AG09319 (cell line): ENCODE measurements at places on chromosomes 7 and 10.

DNA sequence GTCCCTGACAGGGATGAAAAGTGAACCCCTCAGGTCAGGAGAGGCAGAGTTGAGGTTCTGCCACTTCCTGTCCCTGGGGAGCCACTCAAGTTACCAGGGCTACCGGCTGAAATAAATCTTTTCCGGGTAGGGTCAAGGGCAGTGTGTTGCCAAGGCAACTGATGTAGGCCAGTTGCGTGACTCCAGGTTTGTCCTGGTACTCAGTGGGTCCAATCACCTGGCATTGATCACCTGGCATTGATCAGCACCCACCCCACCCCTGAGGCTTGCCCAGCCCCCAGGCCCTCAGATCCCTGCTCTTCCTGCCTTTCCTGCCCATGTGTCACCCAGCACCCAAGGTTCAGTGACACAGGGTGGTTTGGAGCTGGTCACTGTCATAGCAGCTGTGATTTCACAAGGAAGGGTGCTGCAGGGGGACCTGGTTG lies 5.9 kb downstream of the SAP25 start:
- no peak for DNase-seq

GRCh38 chr10:3118641-3119091 lies 51.3 kb downstream of the PFKP start:
- no peak for DNase-seq

DNA sequence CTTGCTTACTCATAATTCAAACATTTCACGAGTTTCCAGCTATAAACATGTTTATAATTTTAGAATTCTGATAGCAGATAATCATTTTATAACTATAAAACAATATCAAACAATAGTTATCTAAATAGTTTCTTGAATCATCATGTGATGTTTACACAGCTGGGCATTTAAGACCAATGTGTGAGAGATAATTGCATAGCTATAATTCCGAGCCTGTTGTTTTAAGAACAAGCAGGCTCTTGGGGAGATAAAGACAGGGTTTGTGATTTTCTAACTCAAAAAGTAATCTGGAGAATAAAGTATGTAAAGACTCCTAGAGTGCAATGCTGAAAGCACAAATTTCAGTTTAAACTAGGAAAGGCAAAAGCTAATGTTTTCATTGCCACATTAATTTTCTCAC lies 331.2 kb downstream of the LRRTM3 start:
- no peak for DNase-seq

- no peak for DNase-seq
Measured at GRCh38 chr7:36062154-36062815, 90.8 kb upstream of the EEPD1 start.

DNA sequence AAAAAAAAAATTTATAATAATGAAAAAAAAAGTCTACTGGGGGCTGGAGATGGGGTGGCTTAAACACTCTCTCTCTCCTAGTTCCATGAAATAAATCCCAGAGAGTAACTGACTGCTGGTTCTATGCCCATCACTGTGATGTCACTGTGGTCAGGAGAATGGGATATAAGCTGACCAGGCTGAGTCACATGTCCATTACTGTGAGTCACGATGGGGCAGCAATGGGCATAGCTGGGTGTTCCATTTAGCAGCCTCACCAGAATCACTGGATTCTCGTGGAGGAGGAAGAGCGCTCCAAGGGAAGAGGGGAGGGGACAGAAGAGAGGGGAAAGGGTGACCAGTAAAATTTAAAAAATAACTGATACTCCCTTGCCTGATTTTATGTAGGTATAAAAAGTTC lies 37.1 kb downstream of the MASTL start:
- peak; percentile 51 for DNase-seq

GRCh38 chr10:33612551-33612950 lies 278.1 kb upstream of the NRP1 start:
- peak; percentile 49 for DNase-seq

GRCh38 chr10:113084031-113084430 lies 134.0 kb downstream of the TCF7L2 start:
- DNase-seq = no peak

GRCh38 chr7:30224511-30225062 lies 59.8 kb upstream of the ZNRF2 start:
- no peak for DNase-seq

- DNase-seq = no peak
Measured at GRCh38 chr7:11751315-11751714, 80.7 kb downstream of the THSD7A start.

GRCh38 chr7:114710499-114710898 lies 211.4 kb upstream of the MDFIC start:
- no peak for DNase-seq

GRCh38 chr7:34758111-34758601 lies 100.1 kb downstream of the NPSR1 start:
- DNase-seq = no peak

GRCh38 chr7:102933763-102934162 lies 21.0 kb downstream of the LRRC17 start:
- DNase-seq = peak; percentile 93

- peak; percentile 69 for DNase-seq
Measured at GRCh38 chr7:2018569-2019460, 213.9 kb downstream of the MAD1L1 start.

DNA sequence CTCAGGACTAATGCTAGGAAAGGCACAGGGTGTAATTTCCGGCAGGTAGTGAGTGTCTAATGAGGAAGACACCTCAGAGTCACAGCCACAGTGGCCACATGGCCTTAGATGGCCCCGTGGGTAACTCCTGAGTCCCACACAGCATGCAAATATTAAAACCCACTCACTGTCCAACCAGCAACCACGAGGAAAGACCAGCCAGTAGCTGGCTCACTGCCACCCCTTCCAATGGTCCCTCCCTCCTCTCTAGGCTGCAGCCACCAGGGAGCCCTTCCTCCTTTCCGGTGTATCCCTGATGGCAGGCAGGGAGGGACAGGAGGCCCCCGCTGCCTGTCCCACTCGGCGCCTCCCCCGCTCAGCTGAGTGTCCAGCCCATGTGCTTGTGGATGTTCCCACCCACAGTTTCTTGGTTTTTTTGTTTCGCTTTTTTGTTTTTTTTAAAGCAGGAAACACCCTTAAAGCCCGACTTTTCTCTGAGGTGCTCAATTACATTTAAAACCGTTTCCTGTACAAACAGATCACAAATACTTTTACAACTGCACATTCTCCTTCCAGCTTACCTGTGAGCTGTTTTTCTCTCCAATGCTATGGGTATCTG lies 9.2 kb downstream of the BNIP3 start:
- no peak for DNase-seq

GRCh38 chr7:156423876-156424275 lies 216.7 kb upstream of the RNF32 start:
- no peak for DNase-seq

DNA sequence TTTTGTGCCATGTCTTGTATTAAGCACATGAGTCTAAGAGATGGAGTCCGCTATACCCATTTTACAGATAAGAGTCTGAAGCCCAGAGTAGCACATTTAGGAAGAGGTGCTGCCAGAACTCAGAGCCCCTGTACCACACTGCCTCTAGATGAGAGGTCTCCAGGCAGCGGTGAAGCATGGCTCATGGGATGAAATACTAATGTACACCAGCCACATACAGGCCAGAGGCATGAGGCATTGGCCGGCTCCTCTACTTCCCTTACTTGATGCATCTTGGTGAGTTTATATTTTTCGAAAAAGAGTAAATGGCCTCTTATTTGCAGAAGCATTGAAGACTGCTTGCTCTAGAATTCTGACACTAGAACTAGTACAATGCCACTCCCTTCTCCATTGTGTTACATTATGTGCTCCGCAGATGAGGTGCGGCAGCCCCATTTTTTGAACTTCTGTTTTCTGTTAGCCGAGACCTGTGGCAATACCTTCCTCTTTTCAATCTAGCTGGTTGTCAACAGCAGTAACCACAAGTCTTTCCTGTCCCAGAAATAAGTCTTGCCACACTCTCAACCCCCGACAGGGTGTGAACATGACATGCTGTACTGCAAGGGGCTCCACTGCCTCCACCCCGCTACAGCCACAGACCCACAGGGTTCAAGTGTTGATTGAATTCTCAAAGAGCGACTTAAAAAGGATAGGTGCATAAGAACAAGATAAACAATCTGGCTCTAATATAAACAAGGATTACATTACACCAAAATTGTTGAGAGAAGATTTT lies 145.3 kb downstream of the CELF2 start:
- no peak for DNase-seq

- DNase-seq = peak; percentile 34
Measured at GRCh38 chr7:47088329-47089067, 493.4 kb downstream of the TNS3 start.

DNA sequence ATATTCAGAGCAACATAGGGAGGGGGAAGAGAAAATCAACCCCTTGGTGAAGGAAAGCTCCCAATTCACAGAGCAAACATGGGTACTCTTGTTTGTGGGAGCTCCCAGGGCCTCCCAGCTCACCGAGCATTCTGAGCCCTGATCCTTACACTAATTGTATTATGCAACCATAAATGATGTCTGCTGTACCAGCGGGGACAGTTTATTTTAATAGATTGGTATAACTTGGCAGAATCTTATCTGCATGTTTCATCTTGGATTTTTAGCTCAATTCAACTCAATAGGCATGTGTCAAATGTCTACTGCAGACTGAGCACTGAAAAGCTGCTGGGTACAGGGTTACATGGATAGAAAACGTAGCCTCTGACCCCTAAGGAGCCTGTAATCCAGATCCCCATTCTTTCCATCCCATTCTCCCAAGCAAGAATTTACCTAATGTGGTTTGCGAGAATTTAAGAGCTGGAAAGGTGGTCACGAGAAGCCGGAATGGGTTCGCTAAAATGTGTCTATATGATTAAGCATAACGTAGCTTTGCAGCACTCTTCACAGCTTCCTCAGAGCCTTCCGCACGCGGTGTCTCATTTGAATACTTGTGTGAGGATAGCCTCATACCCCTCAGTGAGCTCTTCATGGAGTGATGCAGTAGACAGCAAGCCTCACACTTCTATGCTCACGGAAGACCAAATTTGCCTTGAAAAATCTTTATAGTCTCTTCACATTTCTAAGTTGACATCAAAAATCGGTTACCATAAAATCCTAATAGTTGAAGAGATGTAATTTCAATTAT lies 18.3 kb downstream of the EGFR start:
- no peak for DNase-seq

DNA sequence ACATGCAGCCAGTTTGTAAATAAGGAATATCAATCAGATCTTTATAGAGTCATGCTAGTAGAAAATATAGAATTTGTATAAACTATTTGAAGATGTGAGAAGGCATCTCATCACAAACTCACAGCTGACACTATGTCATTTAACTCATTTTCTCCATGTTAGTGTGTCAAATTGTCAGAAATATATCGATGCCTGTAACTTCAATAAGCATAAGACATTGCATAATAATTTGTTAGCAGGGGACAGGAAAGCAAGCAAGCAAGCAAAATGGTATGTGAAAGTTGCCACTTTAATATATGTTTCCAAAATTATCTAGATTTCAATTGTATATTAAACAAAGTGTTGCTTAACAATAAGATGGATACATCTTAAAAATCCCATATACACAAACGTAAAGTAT lies 571.0 kb downstream of the ARL4A start:
- no peak for DNase-seq

DNA sequence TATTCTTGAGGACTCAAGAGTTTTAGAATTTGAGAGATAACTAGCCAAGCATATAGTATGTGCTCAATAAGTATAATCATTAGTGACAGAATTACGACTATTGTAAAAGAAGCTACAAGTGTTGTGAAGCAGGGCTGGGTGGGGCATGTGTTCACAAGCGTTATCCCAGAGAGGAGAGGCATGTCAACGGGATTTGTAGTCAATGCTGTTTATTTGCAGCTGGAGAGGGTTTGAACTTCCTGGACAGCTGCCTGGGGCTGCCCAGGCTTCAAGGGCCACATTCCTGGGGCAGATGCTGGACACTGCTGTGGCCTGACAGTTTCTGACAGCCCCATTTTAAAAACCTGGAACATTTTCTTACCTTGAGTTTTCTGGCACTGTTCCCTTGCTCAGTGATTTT lies 36.9 kb upstream of the CDHR3 start:
- no peak for DNase-seq
